ENCODE measurements at places on chromosomes 2 and 18.

- DNase-seq: no peak
Measured at GRCh38 chr2:29876374-29876773, 45.0 kb downstream of the ALK start.

GRCh38 chr18:25186871-25187270 lies 165.1 kb downstream of the ZNF521 start:
- DNase-seq: no peak

DNA sequence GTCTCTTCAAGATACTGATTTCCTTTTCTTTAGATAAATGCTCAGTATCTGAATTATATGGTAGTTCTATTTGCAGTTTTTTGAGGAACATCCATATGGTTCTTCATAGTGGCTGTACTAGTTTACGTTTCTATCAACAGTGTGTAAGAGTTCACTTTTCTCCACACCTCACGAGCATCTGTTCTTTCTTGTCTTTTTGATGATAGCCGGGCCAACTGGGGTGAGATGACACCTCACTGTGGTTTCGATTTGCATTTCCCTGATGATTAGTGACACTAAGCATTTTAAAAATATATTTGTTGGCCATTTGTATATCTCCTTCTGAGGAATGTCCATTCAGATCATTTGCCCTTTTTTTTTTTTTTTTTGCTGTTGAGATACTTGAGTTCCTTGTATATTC lies 458.8 kb downstream of the SETBP1 start:
- DNase-seq: no peak

DNA sequence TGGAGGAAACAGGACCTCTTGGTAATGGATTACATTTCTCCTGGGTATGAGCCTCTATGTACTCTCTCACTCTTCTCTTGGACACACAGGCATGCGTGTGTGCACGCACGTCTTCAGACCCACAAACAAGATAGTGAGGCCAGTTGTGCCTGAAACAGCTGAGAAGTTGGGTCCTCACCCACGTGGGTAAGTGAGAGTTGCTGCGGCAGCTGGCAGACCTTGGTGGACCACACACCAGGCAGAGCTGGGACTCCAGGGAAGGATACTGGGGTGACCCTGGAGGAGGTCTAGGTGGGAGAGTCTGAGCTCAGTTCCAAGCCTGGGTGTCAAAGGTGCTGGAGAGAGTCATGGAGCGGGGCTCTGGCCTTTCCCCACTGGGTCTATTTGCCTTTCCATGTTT lies 194.3 kb downstream of the HAUS1 start:
- no peak for DNase-seq

GRCh38 chr2:149538138-149538833 lies 49.3 kb downstream of the MMADHC start:
- no peak for DNase-seq

DNA sequence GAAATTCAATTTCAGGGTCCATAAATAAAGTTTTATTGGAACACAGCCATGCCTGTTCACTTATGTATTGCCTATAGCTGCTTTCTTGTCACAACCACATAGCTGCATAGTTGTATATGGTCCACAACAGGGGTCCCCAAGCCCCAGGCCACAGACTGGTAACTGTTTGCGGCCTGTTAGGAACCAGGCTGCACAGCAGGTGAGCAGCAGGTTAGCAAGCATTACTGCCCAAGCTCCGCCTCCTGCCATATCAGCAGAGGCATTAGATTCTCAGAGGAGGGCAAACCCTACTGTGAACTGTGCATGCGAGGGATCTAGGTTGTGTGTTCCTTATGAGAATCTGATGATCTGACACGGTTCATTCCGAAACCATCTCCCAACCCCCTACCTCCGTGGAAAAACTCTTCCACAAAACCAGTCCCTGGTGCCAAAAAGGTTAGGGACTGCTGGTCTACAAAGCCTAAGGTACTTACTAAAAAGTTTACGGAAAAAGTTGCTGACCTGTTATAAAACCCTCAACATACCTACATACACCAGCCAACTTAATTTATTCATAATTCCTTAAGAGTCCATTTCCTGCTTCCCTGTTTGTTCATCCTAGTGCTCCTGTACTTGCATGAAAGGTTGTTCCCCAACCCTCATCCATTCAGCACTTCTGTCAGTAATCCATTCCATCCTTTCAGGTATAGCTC lies 40.1 kb downstream of the NDUFAF7 start:
- no peak for DNase-seq

DNA sequence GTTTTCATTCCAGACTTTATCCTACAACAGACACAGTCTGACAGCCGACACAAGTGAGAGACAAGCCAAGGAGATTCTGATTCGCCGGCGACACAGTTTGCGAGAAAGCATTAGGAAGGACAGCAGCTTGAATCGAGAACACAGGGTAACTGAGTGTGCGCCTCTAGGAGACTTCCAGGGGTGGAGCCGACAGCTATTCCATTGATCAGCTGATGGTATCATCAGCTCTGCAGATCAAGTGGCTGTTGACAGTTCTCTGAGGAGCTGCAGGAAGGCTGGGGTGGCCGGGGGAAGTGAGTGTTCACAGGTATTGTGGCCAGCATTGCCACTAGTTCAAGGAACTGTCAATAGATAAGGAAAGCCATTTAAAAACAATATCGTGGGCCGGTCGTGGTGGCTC lies 57.3 kb upstream of the TMEM182 start:
- no peak for DNase-seq

GRCh38 chr2:134700730-134701129 lies 18.1 kb downstream of the TMEM163 start:
- DNase-seq: no peak

DNA sequence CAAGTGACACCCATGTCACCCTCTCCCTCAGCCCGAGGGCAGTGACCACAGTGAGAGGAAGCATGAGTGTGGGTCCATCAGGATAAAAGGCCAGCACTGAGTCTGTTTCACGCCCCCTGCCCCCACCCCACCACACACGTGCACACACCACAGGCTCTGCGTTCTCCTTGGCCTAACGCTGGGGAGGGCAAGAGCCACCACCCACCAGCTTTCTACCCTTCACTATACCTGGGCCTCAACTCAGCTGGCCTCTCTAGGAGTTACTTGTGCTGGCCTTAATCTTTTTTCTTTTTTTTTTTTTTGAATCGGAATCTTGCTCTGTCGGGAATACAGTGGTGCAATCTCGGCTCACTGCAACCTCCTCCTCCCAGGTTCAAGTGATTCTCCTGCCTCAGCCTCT lies 140.5 kb downstream of the ZFP36L2 start:
- no peak for DNase-seq

- DNase-seq: no peak
Measured at GRCh38 chr2:223196331-223196730, 144.3 kb downstream of the KCNE4 start.

GRCh38 chr2:8728305-8729015 lies 46.6 kb downstream of the ID2 start:
- no peak for DNase-seq

DNA sequence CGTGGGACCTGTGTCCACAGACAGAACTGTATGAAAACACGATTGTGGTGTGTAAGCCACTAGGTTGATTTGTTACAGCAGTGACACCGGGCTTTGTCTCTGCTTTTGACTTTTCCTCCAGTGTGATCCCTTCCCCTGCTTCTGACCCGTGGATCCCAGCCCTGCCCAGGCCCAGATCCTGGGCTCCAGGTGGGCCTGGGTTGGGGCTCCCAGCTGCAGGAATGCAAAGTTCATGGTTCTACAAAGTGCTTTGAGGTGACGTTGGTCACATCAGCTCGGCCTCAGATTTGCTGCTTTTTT lies 26.8 kb downstream of the HPCAL1 start:
- peak; percentile 9 for DNase-seq

DNA sequence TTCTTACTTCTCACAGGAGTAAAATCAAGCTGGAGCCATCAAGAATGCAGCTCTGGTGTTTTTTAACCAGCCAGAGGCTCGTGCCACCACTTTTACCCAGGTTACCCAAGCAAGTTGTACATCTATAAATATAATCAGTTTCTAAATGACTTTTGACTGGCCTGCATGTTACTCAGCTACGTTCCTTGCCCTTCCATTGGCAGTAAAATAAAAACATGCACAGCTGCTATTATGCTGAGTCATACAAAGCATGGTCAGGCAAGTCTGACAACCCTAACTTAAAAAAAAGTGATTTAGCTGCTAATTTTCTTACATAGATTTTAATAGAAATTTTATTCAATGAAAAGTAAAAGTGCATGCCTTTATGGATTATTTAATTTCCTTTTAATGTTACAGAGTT lies 111.7 kb upstream of the CSRNP3 start:
- no peak for DNase-seq

DNA sequence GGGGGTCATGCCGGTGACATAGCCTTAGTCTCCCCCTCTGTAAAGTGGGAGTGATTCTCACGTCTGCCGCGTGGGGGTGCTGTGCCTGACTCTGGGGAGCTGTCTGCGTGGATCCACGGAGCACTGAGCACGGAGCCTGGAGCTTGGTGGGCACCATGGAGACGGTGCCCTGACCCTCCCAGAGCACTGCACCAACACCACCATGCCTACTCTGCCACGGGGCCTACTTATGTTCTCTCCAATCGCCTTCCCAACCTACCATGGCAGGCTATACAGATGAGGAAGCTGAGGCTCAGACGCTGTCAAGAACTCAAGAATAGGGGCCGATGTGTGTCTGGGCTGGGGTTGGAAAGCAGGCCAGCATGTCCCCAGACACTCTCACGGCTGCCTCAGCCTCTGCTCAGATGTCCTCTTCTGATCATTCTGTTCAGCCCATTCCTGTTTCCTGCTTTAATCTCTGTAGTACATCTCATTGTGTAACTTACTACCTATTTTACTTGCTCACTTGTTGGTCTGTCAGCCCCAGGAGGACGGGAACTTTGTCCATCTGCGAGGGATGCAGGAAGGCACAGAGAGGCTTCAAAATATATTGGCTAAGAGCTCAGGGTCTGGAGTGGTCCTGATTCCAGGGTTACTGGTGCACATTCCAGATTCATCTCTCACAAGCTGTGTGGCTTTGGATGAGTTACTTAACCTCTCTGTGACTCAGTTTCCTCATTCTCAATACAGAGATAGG lies 168.1 kb upstream of the HS6ST1 start:
- no peak for DNase-seq

DNA sequence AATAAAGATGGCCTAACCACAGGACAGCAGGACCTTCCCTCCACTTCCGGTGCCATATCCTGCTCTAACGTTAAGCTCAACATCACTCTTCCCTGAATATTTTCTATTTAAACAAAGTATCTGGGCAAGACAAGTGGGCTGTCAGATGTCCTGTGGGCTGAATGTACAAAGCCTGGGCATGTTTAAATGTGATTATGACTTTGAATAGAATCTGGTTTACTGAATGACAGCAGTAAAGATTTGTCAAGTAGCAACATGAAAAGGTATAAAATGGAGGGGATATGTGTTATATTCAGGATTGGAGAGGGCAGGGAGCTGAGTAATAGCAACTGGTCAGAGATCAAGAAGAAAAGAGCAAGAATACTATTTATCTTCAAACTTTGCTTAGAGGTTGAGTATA lies 540.9 kb downstream of the NRXN1 start:
- no peak for DNase-seq
